Caki2 (cell line): ENCODE measurements at places on chromosomes 2 and 18.
A peak's percentile ranks its signal among the peaks of the same experiment; 100 is the strongest.

DNA sequence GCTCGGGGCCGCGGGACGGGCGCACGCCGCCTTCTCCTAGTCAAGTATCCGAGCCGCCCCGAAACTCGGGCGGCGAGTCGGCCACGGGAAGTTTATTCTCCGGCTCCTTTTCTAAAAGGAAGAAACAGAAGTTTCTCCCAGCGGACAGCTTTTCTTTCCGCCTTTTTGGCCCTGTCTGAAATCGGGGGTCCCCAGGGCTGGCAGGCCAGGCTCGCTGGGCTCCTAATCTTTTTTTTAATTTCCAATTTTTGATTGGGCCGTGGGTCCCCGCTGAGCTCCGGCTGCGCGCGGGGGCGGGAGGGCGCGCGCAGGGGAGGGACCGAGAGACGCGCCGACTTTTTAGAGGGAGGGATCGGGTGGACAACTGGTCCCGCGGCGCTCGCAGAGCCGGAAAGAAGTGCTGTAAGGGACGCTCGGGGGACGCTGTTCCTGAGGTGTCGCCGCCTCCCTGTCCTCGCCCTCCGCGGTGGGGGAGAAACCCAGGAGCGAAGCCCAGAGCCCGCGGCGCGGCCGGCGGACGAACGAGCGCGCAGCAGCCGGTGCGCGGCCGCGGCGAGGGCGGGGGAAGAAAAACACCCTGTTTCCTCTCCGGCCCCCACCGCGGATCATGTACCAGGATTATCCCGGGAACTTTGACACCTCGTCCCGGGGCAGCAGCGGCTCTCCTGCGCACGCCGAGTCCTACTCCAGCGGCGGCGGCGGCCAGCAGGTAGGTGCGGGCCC, 617 bp downstream of the FOSL2 start:
- DNase-seq, result no peak

- DNase-seq, result peak; percentile 97
These were observed 349.8 kb downstream of the TNS1 start for GRCh38 chr2:217652761-217653639.

DNA sequence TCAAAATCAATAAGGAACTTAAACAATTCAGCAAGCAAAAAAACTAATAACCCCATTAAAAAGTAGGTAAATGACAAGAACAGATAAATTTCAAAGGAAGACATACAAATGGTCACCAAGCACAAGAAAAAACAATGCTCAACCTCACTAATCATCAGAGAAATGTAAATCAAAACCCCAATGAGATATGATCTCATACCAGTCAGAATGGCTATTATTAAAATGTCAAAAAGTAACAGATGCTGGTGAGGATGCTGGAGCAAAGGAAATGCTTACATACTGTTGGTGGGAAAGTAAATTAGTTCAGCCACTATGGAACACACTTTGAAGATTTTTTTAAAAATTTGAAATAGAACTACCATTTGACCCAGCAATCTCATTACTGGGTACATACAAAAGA, 538.0 kb downstream of the TMX3 start:
- no peak for DNase-seq

GRCh38 chr18:79533591-79533990, 137.9 kb downstream of the NFATC1 start:
- DNase-seq, result no peak

- no peak for DNase-seq
These were observed 402.8 kb downstream of the TXNL1 start for GRCh38 chr18:56235481-56236013.

- DNase-seq, result no peak
These were observed 106.9 kb downstream of the LIPG start for GRCh38 chr18:49668574-49669275.

GRCh38 chr2:66694087-66694860, 259.3 kb downstream of the MEIS1 start:
- no peak for DNase-seq

DNA sequence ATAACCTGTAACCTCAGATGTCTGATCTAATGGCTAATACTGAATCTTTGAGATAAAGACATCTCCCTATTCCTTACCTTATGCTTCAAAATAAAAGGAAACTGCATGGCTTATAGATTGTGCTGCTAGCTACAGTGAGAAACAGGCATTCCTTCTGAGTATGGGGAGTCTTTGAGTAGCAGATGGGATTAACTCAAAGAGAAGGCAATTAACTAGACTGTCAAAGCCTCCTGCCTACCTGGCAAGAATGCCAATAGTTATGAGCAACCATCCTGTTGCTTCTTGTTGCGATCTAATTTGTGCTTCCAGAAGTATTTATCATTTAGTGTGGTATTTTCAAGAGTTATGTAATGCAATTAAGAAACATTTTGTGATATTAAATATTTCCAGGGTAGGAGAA, 660.0 kb upstream of the TMEFF2 start:
- DNase-seq, result no peak

GRCh38 chr2:38154395-38154794, 78.4 kb upstream of the CYP1B1 start:
- no peak for DNase-seq

DNA sequence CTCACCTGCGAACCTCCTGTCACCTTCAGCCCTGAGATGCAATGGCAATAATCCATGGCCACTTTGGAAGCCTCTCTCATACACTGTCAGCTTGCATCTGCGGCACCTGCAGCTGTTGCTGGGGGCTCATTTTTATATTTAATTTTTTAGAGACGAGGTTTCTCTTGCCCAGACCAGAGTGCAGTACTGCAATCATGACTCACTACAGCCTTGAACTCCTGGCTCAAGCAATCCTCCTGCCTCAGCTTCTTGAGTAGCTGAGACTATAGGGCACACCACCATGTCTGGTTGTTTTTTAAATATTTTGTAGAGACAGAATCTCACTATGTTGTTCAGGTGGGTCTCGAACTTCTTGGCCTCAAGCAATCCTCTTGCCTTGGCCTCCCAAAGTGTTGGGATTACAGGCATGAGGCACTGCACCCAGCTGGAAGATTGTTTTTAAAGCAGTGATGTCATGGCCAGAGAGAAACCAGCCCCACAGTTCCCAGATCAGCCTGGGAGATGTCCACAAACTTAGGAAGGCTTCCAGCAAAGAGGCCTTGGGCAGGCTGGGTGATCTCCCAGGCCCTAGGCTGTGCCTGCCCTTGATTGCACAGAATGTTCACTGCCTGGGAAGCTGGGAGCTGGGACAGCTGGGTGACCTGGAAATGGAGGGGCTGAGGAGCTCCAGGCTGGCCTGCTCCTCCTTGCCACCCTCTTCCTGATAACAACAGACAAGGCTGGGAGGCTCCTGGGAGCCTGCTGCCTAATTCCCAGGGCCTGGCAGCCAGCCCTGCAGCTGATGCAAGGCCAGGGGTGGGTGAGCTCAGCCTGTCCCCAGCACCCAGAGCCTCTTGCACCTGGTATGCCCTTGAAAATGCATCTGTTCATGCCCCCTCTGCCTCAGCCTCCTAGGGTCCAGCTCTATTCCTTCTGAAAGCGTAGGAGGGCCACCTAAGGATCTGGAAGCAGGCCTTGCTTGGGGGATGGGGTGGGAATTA, 27.1 kb downstream of the SH2D6 start:
- no peak for DNase-seq

GRCh38 chr2:58266211-58266610, 25.1 kb upstream of the FANCL start:
- DNase-seq, result no peak

- DNase-seq, result peak; percentile 50
These were observed 68.3 kb downstream of the TNS1 start for GRCh38 chr2:217934321-217935131.

DNA sequence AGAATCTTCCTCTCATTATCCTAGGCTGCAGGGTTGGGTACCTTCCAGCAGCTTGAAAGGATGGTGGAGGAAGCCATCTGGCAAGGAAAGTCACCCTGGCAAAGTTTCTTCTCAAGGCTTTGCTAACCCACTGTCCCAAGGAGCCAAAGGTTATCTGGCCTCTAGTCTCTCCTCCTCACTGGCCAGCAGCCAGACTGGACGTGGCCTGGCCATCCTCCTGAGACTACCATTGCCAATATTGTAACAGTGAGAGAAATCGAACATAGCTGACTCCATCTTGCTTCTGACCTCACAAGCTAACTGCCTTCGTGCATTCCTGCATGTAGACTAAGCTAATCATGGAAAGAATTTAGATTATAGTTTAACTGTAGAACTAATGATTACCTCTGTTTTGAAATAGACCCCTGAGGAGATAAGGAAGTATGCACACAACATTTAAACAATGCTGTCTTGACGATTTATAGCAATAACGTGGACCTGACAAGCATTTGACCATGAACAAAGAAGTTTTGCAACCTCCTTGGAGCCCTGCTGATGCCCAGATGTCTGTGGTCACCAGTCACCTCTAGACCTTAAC, 7.8 kb upstream of the ANXA4 start:
- peak; percentile 75 for DNase-seq

GRCh38 chr18:35689728-35690127, 108.2 kb downstream of the GALNT1 start:
- DNase-seq, result no peak

DNA sequence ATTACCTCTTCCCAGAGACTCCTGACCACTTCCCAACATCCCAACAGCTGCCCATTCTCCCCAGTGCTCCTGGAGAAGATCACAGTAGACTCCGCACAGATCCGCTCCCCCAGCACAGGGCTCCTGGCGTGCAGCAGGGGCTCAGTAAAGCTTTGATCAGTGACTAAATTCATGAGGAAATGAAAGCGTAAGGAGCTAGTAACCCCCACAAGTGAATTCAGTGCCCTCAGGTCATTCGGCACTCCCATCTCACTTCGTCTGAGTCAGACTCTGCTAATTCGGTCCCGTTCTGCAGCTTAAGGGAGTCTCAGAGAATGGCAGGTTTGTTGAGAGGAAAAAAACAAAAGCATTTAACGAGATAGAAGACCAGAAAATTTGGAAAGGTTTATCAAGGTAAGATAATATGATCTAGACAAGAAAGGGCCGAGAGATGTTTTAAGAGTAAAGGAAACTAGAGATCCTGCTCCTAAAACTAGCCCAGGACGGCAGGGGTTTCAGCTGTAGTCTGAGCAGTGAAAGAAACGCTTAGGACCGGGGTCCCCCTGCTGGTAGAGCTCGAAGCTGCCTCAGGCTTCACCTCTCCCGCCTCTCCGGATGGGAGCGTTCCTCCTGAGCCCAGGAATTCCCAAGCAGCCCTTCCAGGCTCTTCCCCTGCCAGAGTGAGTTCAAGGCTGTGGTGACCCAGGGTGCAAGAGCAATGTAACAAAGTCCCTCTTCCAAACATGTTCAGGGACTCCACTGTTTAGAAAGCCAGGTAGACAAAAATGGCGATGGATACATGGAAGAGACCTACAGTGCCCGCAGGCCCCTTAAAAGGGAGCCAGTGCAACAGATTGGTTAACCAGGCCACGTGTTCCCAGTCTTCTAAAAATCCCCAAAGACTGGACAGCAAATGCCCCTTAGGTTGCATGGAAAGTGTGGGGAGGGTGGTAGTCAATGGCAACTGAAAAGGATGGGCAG, 127.3 kb downstream of the DNER start:
- peak; percentile 73 for DNase-seq

DNA sequence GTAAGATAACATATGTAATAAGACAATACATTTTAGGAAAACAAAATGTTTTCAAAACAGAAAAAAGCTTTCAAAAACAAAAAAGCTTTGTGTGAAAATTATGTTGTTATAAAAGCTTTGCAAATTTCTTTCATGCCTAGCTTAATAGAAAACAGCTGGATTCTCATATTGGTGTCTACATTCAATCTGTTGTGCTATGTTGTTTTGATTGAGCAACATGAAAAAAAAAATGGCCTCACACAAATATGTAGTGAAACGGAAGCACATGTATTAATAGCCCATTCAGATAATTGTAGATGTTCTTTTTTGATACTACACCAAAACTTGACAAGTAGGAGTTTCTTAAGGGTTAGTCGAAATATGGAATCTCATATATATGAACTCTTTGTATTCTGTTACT, 197.5 kb downstream of the ZEB2 start:
- no peak for DNase-seq

GRCh38 chr2:129906861-129907235, 72.6 kb upstream of the RAB6C start:
- no peak for DNase-seq

DNA sequence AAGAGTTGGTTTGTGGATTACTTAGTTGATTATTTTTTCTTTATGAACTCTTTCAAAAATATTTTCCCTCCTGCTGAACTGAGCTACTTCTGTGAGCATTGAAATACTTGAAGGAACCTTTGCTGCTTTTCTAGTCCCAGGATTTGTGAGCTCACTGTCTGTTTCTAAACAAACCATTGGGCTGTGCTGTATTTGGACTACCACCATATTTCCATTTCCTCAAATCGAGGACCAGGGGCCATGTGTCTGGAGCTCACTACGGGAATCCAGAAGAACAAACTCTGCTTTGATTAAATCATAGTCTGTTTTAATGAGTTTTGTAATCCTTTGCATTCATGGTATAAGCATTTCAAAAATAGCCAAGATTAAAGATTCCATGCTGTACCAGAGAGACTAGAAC, 1.3 kb downstream of the MRPL33 start:
- peak; percentile 21 for DNase-seq

GRCh38 chr2:23636426-23636825, 251.4 kb downstream of the KLHL29 start:
- DNase-seq, result no peak

DNA sequence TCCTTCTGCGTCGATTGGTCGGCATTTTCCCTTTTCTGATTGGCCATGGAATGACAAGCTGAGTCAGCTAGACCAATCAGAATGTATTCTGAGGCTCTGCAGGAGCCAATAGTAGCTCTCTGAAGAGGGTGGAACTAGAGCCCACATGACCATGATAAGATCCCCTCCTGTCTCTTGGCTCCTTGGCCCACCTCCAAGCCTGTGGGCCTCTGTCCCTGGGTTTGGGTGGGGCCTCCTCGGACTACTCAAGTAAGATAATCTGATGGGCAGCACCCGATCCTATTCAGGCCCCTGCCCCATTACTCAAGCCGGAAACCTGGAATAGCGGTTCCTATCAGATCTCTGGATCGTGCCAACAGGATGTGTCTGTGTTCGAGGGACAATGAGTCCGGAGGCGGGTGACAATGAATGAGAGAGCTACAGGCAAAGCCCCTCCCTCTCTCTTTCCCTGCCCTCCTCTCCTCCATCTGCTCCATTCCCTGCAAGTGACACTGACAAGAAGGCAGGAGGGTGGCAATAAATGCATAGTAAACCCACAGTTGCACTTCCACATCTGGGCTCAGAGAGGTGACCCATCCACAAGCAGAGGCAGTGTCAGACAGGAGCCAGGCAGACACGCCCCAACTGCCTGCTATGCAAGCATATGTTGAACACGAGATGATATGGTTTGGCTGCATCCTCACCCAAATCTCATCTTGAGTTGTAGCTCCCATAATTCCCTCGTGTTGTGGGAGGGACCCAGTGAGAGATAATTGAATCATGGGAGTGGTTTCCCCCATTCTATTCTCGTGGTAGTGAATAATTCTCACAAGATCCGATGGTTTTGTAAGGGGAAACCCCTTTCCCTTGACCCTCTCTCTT, 114.7 kb downstream of the TNS1 start:
- DNase-seq, result no peak

GRCh38 chr2:144467502-144468137, 52.3 kb downstream of the ZEB2 start:
- no peak for DNase-seq

GRCh38 chr2:160220026-160220425, 20.0 kb upstream of the ITGB6 start:
- no peak for DNase-seq
